ENCODE measurements at places on chromosomes 3 and 15. TPM values are rescaled to one million over a fixed set of nuclear protein-coding genes. Genes with fewer than 3 reads are reported as not detected.

The RASA2 gene
- 19.2 TPM for total RNA-seq

The TM4SF18 gene
- not detected for total RNA-seq

The SRGAP3 gene
- total RNA-seq = 58.4 TPM

The BCL2A1 gene
- total RNA-seq = not detected

- no peak for DNase-seq
Measured at GRCh38 chr3:46759239-46760167, 41.8 kb upstream of the PRSS50 start.

- no peak for DNase-seq
Measured at GRCh38 chr3:194287977-194288706, 63.0 kb downstream of the CPN2 start.

GRCh38 chr3:4340411-4341335 is 37.5 kb downstream of the SETMAR start:
- no peak for DNase-seq

- peak; percentile 61 for DNase-seq
Measured at GRCh38 chr3:127158614-127159229, 34.2 kb upstream of the PRR23E start.

DNA sequence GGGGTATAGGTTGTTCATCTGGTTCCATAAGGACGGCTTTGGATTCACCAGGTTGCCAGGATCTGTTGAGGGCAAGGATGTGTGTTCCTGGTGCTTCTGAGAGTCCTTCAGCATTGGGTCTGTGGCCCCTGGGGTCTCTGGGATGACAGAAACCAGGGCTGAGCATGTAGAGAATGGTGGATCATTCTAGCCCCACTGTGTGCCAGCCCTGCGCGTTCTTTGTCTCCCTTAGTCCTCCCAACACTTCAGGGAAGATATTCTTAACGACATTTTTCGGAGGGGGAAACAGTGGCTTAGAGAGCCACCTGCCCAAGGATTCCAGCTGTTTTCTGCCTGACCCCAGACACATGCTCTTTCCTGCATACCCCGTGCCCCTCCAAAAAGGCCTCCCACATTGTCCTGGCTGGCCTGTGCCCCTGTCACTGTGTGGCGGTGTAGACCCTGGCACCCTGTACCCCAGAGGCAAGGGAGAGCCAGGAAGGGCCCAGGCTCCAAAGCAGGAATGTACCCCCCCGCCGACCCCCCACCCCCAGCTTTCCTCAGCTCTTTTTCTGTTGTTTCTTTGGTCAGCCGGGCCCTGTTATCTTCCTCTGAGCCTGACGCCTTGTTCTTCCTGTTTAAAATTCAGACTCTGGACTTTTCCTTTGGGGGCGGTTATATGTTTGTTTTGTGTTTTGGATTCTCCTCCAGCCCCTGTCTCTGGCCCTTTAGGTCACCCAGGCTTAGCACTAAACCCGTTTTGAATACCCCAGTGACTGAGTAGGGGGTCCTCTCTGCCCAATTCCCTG is 57.8 kb upstream of the SMAD6 start:
- no peak for DNase-seq

DNA sequence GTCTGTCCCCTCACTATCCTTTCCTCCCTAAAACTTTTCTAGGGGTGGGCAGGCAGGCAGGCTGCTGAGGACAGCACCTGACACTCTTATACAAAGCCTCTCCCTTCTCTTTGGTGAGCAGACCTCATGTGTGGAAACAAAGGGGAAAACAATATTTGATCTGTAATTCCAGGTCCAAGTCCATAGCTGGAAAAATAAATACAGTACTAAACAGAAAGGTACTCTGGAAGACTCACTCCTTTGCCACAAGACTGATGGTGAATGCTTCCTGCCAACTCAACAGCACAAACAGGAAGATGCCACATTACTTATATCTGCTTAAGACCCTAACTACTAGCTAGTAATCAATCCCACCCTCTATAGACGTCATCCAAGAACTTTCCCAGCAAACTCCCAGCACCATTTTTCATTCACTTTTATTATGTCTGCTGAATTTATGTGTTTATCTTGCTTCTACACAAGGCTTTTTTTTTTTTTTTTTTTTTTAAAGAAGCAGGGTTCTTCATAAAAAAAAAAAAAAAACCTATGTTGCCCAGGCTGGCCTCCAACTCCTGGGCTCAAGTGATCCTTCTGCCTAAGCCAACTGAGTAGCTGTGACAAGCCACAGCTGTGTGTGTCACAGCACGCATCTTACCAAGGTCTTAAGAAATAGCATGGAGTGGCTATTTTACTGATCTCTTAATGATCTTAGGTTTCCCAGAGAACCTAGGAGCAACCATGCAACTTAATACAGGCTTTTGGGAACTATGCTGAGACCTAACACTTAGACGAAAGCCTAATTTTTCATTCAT is 44.2 kb upstream of the CSPG5 start:
- DNase-seq = no peak

- no peak for DNase-seq
Measured at GRCh38 chr3:16520970-16521881, 7.7 kb upstream of the RFTN1 start.
